Neural progenitor cell (in vitro differentiated cells): ENCODE measurements at places on chromosomes 5 and 9. TPM values are rescaled to one million over a fixed set of nuclear protein-coding genes. Genes with fewer than 3 reads are reported as not detected.

GRCh38 chr9:94210616-94211603, 48.2 kb upstream of the ZNF169 start:
- H3K4me3 ChIP-seq, result no peak overlapping the region
- H3K27ac ChIP-seq, result no peak overlapping the region
- H3K36me3 ChIP-seq, result no peaks in the 10 kb centered on the region
- no peaks in the 10 kb centered on the region for H3K4me1 ChIP-seq

The SLC4A9 gene
- total RNA-seq, result not detected in 2 replicates

DNA sequence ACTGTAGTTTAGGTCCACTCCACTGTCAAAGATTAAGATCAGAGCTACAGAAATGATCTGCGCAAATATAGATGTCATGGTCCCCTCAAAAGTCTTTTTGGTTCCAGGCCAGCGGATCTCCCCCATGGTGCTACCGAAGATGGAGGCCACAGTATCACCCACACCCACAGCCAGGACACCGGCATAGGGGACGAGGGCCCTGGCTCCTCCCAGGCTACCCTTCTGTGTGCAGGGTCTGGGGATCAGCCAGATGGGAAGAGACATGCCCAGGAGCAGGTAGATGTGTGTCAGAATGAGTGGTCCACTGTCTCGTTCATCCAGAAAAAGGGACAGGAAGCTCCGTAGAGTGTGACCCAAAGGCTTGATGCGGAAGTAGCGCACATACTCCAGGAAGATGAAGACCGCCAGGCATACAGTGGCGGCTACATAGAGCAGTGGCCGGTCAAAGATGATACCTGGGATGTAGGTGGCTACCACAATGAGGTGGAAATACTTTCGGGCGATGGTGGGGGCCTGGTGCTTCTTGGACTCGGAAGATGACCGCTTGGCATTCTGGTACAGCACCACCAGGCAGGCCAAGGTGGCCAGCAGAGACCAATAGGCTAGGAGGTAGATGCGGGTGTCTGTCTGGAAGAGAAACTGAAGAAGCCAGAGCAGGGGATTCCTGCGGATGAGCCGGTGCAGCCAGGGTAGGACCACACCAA, 1.5 kb downstream of the DOLK start:
- H3K36me3 ChIP-seq, result no peaks in the 10 kb centered on the region
- no peak for DNase-seq
- H3K27ac ChIP-seq, result no peak overlapping the region
- no peak overlapping the region for H3K4me3 ChIP-seq
- peaks cover 5% of the 10 kb centered on the region for H3K4me1 ChIP-seq

The PCDHGB6 gene
- 13.2 and 22.1 TPM in 2 replicates for total RNA-seq

The SUSD1 gene
- total RNA-seq, result 7.9 and 12.0 TPM in 2 replicates

- no peak overlapping the region for H3K4me3 ChIP-seq
- peaks cover 5% of the 10 kb centered on the region for H3K4me1 ChIP-seq
- DNase-seq, result peak; percentile 5
- H3K27ac ChIP-seq, result no peak overlapping the region
- no peaks in the 10 kb centered on the region for H3K27me3 ChIP-seq
These were observed 355.6 kb upstream of the DAB2 start for GRCh38 chr5:39780347-39780746.

DNA sequence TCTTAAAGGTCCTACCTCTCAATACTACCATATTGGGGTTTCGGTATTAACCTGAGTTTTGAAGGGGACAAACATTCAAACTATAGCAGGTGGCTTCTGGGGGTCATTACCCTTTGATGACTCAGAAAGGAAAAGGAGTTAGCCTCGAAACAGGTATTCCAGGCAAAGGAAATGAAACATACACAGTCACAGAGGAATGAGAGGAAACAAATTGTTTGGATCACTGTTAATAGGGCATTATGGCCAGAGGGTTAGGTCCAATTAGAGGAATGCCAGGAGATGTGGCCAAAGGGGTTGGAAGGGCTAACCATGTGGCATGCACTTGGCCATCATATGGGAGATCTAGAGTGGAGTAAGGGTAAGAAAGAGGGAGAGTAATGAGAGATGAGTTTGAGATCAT, 23.9 kb upstream of the NIM1K start:
- no peaks in the 10 kb centered on the region for H3K4me1 ChIP-seq
- H3K27me3 ChIP-seq, result no peaks in the 10 kb centered on the region
- no peak for DNase-seq
- no peak overlapping the region for H3K27ac ChIP-seq
- H3K4me3 ChIP-seq, result no peak overlapping the region
- H3K36me3 ChIP-seq, result peaks cover 2% of the 10 kb centered on the region
